ENCODE measurements at places on chromosomes 2 and 18.

- DNase-seq, result no peak
Observed at GRCh38 chr18:29439398-29439797, 1262.5 kb upstream of the CDH2 start.

DNA sequence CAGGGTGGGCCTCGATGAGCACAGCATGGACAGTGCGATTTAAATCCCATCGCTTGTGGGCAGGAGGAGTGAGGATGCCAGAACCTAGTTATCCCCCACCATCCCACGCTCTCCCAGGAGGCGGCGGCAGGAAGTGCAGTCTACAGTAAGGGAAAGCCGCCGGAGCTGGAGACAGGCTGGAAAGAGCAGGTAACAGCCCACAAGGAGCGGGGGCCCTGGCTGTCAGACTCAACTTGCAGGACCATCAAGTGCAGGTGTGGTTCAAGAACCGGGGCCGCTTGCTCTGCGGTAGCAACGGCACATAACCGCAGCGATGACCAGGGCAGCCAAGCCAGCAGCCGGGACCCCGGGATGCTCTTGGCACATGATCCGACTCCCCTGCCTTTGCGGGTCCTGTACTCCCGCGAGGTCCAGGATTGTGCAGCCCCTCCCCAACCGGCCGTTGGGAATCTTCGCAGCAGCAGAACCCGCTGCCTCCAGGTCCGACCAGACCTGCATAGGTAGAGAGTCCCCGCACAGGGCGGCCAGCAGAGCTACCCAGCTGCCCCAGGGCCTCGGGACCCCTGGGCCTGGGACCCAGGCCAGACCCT is 82.1 kb downstream of the BIN1 start:
- DNase-seq, result peak; percentile 7

GRCh38 chr2:191554240-191554639 is 123.7 kb upstream of the NABP1 start:
- no peak for DNase-seq

DNA sequence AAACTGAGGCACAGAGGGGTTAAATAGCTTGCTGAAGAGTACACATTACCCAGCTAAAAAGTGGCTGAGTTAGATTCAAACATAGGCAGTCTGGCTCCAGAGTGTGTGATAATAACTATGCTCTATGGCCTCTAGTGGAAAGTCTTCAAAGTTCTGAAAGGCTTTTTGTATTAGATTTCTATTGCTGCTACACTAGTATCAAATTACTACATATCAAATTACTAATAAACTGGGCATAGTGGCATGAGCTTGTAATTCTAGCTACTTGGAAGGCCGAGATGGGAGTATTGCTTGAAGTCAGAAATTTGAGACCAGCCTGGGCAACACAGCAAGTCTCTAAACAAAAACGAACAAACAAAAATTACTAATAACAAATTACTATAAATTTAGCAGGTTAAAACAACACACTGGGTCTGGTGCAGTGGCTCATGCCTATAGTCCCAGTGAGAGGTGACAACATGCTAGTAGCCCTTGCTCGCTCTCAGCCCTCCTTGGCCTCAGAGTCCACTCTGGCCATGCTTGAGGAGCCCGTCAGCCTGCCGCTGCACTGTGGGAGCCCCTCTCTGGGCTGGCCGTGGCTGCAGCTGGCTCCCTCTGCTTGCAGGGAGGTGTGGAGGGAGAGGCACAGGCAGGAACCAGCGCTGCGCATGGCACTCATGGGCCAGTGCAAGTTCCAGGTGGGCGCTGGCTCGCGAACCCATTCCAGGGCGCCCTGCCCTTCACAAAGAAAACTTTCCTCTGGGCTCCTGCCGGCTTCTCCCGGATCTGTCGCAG is 38.2 kb upstream of the TWSG1 start:
- DNase-seq, result no peak

DNA sequence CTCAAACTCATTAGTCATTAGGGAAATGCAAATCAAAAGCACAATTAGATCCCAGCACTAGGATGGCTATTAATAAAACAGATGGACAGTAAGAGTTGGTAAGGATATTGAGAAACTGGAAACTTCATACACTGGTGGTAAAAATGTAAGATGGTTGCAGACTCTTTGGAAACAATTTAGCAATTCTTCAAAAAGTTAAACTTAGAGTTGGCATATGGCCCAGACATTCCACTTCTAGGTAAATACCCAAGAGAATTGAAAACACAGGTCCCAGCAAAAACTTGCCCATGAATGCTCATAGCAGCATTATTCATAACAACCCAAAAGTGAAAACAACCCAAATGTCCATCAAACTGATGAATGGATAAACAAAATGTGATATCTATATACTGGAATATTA is 84.9 kb upstream of the ZFP36L2 start:
- peak; percentile 20 for DNase-seq

GRCh38 chr2:86396291-86396785 is 44.8 kb upstream of the KDM3A start:
- DNase-seq, result no peak

DNA sequence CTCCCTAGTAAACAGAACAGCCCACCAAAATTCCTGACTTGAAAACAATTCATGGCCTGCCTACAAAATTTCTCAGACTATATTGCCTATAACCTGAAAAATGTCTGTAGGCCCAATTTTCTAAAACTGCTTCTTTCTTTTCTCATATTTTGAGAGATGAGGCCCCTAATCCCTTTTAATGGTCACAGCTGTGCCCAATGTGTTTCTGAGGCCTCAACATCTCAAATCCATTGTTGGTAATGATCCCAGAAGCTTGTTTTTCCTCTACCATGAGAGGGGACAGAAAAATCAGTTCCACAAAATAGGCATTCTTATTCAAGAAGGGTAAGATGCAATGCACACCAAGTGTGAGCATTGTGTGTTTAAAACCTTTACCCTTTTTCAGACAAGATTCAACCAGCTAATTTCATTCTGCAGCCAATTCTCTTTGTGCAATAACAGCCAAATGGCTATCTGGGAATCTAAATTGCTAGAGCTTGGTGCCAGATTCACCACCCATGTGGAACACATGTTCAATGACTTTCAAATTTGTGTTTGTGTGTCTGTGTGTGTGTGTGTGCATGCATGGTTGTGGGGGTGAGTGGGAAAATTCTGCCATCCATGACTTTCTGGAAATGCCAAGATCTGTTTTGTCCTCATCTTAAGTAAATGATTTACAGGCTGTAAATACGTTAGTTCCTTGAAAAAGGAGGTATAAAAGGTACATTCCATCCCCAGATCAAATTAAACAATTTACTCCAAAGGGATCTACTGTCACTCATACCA is 319.5 kb downstream of the TNS1 start:
- DNase-seq, result no peak

GRCh38 chr2:127704641-127705390 is 3.5 kb downstream of the SFT2D3 start:
- DNase-seq, result no peak

DNA sequence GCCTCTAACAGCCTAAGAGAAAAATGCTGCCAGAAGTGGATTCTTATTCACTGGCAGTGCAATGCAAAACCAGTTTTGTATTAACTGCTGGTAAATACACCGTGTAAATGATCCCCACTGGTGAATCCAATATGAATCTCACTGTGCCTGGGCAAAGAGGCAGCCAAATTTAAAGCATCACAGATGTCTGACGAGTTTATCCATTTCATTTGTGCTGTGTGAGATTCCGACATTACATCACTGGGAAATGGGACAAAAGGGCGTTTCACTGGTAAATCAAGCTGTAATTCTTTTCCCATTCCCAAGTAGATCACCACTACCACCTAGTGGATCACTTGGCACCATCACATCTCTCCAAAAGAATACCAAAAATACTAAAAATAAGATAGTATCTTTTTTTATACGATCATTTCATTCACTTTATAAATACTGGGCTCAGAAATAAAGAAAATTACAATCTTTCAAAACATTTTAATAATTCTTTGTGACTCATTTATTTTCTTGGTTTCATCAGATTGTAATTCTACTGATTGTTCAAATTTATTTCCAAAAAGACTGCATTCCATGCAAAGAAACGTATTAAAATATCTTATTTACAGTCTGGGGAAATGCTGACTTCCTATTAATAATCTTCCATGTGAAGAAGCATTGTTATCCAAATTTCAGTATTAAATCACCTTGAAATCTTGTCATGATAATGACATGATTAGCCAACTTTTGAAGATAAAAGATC is 125.6 kb downstream of the GRB14 start:
- peak; percentile 42 for DNase-seq

DNA sequence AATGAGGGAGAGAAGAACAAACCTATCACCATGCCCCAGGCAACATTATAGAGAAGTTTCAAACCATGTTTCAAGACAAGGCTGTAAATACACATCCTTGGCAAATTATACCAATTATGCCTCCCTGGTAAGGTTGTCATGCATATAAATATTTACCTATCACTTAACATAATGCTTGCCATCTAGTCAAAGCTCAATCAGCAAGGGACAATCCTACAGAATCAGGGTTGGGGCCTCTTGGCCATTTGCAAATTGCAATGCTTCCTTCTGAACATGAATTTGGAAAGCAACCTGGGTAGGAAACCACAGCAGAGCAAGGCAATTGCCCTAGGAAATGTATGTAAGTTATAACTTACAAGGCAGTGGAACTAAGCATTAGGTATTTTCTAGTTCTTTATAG is 907.2 kb upstream of the CDH2 start:
- DNase-seq, result no peak

DNA sequence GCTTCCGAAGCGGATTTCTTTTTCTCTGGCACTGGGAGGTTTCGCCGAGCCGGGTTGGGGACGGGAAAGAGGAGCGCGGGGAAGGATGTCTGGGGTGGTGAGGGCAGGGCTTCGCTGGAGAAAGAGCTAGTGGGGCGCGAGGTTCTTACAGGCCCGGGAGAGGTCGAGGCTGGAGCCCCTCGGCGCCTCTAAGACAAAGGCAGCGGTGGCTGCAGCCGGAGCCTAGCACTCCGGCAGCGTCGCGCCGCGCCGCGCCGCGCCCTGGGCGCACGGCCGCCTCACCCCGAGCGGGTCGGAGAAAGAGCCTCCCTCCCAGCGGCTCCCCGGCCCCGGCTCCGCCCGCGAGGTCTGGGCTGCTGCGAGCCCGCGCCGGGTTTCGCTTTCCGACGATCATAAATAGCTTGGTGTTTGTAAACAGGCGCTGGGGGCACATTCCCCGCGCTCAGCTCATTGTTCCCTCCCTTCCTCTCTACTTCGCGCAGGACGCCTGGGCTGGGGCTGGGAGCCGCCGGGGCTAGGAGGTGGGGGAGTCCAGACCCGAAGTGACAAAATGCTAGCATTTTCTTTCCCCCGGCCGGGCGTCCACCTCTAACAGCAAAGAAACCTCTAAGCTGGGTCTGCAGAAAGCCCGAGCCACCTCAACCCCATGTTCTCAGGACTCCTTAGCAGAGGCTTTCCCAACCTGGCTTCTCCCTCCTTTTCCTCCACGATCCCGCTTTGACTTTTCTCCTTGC is 813 bp upstream of the MEIS1 start:
- DNase-seq, result peak; percentile 46

DNA sequence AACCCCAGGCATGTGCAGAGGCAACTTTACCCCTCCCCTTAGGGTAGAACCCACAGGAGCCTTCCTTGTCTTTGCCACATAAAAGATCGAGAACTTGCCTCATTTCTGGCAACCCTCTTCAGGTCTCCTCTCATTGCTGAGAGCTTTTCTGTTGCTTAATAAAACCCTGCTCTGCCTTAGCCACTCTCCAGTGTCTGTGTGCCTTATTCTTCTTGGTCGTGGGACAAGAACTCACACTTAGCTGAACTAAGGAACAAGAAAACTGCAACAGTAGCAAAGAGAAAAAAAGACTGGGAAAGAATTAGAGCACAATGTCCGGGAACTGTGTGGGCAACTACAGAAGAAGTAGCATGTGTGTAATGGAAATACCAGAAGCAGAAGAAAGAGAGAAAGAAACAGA is 56.2 kb upstream of the SMIM21 start:
- no peak for DNase-seq

DNA sequence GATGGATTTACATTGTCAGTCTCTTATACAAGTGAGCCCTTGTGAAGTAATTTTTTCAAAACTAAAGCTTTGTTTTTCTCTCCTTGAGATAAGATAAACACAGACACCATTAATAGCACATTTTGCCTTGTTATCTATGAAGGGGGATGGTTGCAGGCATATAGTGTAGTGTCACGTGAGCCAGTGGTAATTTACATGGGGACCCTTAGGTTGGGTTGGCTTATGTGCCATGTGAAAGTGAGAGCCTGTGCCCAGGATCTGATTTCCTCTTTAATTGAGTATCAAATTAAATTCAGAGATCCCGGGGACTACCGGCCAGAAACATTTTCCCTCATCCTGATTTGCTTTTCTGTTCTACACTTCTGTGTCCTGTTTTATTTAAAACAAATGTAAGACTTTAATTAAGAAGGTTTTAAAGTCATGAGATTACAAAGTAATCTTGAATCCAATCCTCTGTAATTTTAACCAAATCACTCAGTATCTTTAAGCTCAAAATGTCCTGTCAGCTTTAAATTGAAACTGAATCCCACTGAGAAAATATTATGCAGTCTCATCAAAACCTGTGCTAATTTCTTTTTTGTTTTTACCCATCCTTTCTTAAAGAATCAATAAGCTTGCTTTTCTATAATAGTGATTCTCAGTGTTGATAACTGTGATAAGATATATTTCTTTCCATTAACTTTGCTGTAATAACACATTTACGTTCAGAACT is 63.8 kb downstream of the PTPRM start:
- DNase-seq, result no peak

DNA sequence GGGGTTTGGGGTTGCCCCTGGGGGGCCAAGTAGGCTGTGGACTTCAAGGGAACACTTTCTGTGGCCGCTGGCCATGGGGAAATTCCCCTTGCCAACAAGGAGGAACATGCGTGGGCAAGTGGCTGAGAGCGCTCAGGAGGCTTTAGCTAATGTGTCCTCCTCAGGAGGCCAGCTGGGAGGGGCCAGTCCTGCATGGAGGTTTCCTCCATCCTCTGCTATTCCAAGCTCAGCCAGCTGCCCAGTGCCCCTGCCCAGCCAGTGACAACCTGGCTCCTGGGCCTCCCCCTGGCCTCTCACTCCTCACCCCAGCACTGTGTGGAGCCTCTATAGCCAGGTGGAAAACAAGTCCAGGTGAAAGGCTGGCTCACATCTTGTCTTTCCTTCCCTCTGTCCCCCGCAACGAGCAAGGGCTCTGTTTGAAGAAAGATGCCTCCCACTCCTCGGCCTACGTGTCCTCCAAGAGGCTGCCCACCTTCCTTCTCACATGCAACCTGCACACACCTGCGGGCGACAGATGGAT is 64.4 kb upstream of the DAPL1 start:
- DNase-seq, result no peak

DNA sequence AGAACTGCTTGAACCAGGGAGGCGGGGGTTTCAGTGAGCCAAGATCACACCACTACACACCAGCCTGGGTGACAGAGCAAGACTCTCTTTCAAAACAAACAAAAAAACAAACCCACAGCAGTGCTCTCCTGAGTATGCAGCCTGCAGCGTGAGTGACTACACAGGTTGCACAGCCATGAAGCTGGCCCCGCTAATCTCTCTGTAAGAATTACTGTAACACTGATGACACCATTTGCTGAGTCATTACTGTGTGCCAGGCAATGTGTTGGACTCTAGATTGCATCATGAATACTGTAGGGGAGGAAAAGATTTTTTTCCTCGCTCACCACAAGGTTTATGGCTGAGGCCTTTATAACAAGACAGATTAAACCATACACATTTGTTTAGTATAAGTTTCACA is 118.6 kb upstream of the ATP8B1 start:
- no peak for DNase-seq

Measured in amniotic stem cell (primary cell).